ENCODE measurements at places on chromosomes 4 and X.

DNA sequence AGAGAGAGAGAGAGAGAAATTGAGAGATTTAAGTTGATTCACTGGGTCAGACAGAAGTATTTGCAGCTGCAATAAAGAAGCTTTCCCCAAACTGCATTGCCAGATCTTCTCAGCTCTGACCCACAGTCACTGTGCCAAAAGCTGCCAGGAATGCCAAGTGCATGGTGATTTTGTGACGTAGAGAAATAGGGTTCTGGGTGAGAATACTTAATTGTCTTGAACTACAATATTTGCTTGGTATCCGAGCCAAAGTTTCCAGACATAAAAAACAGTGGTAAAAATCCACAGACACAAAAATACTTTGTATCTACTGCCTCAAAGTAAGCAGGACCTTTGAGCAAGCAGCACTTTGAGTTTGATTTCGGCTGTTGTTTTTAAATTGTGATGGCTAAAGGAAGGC lies 331.1 kb downstream of the GRID2 start:
- no peak for DNase-seq

DNA sequence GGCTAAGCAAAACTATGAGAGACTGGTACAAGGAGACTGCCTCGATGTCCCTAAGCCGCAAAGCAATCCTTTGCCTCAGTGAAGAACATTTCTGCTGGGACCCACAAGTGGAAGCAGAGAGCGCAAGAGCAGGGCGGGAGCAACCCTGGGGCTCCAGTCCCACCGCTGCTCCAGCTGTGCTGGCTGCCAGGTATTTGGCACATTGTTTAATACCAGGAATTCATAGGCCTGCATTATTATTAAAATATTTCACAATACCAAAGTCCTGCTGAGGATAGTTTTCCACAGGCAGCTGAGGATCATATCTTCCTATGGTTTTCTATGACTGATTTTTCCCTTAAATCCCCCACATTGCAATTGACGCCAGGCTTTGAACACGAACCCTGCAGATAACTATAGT lies 163.5 kb upstream of the TLL1 start:
- no peak for DNase-seq

DNA sequence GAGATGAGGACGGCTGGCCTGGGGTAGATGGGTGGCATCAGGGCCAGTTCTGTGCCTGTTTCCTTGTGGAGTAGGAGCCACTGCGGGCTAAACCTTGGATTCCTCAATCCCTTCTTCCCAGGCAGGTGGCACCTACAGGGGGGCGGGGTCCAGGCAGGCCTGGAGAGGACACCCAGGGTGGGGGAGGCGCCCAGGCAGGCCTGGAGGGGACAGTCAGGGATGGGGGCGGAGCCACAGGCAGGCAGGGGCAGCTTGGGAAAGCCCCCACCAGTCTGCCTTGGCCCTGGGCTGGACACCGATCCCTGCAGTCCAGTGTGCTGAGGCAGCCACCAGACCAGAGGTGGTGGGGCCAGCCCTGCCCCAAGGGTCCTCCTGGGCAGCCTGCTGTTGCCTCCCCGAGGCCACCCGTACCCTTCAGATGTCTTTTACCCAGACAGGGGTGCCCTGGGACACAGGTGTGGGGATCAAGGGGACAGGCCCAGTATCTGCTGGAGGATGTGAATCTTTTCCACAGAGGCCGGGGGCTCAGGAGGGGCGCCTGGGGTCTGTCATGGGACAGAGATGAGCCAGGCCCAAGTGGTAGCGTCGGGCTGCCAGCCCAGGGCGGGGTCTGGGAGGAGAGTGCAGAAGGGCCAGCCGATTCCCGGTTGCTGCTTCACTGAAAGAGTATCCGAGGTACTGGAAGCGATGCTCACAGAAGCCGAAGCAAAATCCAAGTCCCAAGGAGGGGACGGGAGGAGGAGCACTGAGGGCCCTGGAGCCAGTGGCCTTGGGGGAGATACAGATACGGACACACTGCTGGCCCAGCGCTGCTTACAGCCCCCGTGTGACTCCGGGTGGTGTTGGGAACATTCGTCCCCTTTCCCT lies 34.5 kb downstream of the LRPAP1 start:
- DNase-seq = no peak

GRCh38 chr4:37439809-37440474 lies 195.4 kb downstream of the NWD2 start:
- DNase-seq = no peak

DNA sequence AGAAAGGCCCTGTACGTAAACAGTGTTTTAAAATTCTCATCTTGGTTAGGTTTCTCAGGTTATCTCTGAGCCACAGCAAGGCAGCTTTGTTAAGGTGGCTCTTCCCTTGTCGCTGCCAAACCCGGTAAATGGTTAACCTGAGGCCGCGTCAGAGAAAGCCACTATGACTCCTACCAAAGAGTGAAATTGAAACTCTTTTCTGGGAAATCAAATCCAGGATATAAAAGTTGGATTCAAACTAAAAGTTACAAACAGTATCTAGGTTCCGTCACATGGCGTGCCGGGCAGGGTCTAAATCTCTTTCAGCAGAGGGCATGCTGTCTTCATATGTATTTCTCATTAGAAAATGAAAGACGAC lies 433 bp downstream of the MMAA start:
- peak; percentile 28 for DNase-seq

DNA sequence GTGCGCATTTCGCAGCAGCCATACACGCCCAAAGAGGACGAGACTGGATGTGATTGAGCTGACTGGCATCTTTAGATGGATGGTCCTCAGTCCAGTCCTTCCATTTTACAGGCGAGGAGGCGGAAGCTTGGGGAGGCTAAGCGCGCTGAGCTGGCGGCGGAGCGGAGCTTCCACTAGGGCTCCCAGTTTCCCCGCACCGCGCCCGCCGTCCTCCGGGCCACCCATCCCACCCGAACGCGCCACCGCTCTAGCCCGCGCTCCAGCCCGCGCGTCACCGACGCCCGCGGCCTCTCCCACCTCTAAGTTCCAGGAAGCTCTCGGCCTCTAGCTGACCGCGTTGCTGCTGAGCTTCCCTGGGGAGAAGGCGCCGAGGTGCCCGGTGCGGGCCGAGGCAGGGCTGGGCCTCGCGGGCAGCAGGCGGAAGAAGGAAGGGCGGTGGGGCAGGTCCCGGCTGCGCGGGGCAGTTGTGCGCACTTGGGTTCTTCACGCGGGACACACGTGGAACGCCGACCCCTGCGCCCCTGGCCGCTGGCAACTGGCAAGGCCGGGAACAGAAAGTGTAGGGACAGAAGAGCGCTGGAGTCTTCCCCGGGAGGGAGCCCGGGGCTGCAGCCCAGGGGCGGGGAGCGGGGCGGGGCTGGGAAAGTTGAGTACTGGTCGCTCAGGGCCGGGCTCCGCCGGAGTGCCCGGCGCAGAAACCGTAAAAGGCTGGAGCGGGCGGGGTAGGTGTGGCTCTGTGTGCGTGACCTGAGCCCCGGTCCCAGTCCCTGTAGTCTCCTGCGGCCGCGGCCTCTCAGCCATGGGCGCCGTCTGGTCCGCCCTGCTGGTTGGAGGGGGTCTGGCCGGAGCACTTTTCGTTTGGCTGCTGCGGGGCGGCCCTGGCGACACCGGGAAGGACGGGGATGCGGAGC lies at the start of gene STBD1:
Gene STBD1 (plus strand): TSS at position 763 of the 911 bp plus-strand sequence. CDS start 37 bp downstream, at position 800.
- DNase-seq = no peak

DNA sequence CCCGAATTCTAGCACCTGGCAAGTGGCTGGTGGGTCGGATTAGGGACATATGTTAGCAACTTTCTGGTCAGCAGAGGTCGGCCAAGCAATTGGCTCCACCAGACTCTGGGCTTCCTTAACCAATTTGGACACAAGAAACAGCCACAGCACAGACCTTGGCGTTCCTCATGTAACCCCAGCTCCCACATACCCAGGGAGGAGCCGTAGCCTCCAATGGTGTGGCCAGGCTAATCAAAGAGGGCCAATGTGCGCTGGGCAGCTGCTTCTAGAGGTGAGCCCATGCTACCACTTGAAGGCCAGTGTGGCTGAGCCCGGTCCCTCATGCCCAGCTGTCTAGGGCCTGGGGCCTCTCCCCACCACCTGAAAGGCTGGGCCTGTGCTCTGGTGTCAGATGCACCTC lies 82.5 kb upstream of the MSX1 start:
- no peak for DNase-seq

DNA sequence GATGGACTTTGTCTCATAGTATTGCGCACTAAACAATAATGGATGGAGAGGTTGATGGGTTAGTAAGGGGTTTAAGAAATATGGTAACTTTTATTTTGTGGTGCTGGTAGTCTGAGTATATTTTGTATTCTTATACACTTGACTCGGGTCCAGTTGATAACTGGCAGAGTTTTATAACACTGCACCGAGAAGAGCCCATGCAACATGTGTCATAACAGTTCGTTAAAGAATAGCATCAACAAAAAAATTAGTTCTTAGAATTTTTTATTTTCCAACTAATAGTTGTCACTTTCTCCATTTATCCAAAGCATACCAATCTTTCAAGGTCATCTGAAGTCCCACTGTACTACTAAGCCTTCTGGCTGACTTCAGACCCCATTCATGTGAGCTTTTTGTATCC lies 175.1 kb downstream of the SOWAHB start:
- no peak for DNase-seq

- no peak for DNase-seq
Observed at GRCh38 chr4:83716874-83717273, 181.0 kb downstream of the GPAT3 start.

- peak; percentile 2 for DNase-seq
Observed at GRCh38 chrX:155071694-155072280, 479 bp downstream of the BRCC3 start.

GRCh38 chrX:117327373-117327772 lies 789.2 kb downstream of the KLHL13 start:
- no peak for DNase-seq

DNA sequence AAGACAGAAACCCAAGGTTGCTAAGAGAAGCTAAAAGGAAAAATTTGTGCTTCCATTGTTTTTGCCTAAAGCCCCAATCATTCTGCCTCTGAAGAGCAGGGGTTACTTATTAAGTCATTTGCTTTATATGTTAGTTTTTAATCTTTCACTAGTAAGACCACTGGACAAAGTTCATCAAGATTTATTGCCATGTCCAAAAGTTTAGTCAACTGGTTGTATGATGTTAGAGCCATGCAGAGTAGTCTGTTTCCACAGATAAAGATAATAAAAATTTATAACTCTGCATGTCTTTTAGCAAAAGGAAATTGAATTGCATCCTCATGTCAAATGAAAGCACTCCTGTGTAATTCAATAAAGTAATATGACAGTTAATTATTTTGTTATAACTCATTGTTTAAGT lies 75.8 kb upstream of the PRKG2 start:
- no peak for DNase-seq

DNA sequence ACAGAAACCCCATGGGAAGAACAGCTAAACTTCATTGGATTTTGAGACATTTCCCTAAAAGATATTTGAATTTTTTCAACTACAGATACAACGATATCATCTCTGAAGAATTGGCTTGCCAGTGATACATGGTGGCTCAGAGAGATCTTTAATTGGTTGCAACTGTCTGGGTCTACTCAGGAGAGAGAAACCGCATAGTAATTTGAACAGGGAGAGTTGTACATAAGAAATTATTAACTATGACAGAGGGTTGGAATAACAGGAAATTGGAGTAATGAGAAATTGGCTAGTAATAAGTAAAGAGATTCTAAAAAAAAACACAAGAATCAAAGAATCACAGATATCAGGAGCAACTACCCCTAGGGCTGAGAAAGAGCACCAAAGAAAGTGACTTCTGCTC lies 118.4 kb downstream of the KLHL13 start:
- DNase-seq = no peak

DNA sequence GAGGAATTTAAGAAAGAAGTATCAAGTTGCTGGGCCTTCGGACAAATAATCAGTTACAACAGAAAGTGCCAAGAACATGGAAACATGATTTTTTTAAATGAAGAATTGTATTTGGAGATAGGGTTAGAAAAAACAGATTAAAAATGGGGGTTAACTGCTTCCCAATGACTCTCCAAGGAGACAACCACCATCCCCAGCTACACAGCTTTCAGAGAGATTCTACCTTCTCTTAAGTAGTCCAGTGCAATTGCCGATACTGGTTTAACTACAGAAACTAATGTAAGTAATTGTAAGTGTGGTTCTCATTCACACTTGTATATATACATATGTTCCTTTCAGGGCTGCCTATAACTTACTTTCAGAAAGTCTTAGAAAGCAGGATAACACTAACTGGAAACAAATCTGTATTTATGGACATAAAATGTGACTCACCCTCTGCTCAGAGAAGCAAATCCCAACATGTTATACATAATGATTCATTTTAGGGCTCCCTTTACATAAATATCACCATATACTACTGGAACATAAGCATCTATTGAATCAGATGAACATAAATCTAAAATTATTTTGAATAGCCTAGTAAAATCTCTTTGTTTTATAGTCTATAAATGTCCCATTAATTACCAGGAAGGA lies 248.9 kb upstream of the UGT8 start:
- DNase-seq = no peak

DNA sequence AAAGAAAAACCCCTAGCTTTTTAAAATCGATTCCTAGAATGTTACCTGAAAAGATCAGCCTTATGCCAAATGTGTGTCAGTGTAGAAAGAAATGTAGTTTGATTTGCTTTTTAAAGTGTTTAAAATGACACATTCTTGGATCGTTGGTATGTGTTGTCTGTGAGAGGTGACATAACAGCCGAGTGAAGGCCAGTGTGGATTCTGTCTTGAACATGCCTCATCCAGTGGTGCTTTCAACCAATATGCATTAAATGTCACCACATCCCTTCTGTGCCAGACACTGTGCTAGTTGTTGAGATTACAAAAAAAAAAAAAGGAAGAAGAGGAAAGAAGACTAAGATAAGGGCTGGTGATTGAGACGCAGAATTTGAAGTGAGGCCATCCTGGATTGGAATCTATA lies 994.2 kb upstream of the TENM3 start:
- DNase-seq = no peak

GRCh38 chr4:85591406-85592098 lies 116.6 kb downstream of the ARHGAP24 start:
- no peak for DNase-seq
